ENCODE measurements at places on chromosomes 1 and 21.

DNA sequence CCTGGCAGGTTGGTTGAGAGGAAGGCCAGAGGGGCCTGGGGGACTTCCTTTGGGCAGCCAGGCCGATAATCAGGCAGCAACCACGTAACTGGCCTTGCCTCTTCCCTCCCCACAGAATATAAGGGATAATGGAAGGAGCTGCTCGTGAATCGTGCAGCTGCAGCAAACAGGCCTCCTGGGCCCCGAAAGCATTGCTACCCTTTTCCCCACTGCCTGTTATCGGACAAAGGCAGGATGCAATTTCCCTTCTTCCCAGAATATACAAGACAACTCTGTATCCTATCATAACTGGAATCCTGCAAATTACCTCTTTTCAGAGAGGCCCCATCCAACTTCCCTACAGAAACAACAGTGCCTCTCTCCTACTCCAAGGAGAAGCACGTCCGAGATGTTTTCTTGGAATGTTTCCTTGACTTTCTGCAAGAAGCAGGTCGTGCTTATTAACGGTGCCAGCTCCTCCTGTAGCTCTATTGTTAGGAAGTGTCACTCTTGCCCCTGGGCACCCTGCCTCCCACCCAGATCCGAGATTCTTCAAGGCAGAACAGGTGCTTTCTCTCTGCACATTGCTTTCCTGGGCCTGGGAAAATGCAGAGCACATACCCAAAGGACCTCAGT, 106.0 kb upstream of the TIAM1 start:
- no peak for DNase-seq

- DNase-seq, result no peak
These were observed 19.5 kb downstream of the C1orf174 start for GRCh38 chr1:3880429-3881192.

DNA sequence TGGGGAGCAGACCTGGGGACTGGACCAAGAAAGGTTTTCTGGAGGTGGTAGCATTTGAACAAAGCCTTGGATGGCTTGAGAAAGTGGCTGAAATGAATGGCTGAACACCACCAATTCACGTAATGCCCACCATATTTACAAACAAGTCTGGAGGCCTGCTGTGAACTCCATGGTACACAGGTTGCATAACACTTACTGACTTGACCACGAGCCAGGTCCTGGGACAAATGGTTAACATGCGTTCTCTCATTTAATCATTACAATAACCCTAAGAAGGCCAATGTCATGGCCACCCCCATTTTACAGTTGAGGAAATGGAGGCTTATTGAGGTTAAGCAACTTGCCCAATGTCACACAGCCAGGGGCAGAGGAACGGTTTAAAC, 44.4 kb downstream of the ZBTB18 start:
- DNase-seq, result no peak

DNA sequence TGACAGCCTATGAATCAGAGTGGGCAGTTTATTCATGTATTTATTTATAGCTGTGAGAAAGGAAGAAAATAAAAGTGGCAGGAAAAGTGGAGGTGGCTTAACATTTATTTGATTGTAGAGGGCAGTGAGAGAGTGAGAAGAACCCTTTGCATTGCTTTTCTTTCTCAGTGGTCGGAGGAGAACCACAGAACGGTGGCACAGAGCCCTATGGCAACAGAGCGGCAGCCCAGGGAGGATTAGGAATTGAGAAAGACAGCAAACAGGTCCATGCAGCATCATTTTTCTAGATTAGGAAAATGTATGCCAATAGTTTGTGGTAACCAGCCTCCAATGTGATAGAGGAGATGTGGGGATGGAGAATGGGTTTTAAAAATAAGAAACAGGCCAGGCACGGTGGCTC, 53.1 kb downstream of the NMNAT2 start:
- DNase-seq, result no peak

DNA sequence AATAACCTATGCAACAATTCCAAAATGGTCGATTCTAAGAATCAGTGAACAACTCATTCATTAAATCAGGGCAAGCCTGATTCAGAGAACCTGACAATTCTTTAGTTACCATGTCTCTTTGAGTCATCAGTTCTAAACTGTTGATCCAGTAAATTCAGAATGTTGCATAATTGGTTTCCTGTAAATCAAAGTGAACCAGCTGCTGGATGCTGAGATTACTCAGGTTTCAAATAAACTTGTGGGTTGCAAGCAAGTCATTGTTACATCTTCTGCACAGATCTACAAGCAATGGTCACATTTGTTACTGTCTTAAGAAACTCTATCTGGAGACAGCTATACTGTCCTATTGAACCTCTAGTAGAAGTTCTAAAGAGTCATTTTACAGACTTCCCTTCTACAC, 16.5 kb downstream of the PLA2G2D start:
- no peak for DNase-seq

- DNase-seq, result no peak
These were observed 35.1 kb downstream of the YARS1 start for GRCh38 chr1:32782086-32782485.

GRCh38 chr1:152227310-152227928, 3.4 kb upstream of the HRNR start:
- no peak for DNase-seq

DNA sequence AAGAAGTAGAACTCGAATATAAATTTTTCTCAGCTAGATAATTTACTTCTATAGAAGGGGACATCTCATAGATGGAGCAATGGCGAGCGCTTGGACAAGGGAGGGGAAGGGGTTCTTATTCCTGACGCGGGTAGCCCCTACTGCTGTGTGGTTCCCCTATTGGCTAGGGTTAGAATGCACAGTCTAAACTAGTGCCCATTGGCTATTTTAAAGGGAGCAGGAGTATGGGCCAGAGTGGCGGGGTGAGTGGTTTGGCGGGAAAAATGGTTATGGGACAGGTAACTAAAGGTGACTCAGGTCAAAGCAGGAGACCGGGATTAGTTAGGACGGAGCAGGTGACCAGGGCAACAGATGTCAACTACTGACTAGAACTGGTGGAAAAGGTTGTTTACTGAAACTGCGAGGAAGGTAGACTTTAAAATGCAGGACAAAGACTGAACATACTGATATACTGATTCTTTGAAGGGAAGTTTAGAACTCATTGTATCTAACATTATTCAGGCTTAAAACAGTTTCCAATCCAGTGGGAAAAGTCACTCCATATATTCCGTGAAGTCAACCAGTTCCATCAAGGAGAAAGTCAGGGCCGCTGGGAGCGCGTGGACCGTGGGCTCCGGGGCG, 940 bp upstream of the ATAD3A start:
- DNase-seq, result no peak

GRCh38 chr1:15706751-15707150, 22.6 kb downstream of the PLEKHM2 start:
- no peak for DNase-seq

DNA sequence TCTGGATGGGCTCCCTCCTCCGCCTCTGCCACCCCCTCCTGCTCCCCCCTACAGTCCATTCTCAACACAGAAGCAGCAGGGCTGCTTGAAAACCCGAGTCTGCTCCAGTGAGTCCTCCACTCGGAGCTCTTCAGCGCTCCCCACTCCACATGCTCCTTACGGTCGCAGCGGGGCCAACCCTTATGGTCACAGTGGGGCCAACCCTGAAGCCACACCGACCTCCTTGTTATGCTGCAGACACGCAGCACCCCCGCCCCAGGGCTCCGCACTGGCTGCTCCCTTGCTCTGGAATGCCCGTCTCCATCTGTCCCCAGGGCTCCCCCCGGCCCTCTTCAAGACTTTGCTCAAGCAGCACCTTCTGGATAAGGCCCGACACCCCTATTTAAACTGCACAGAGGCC, 22.6 kb downstream of the GPR157 start:
- DNase-seq, result no peak
